IMR-90 (cell line): ENCODE measurements at places on chromosomes 6 and 20. TPM values are rescaled to one million over a fixed set of nuclear protein-coding genes. Genes with fewer than 3 reads are reported as not detected.

Gene UNC5CL
- not detected in 2 replicates for total RNA-seq

Gene PNPLA1
- not detected in 2 replicates for total RNA-seq

Gene SYCP2L
- total RNA-seq, result not detected in 2 replicates

Gene NKX2-4
- total RNA-seq, result not detected in 2 replicates

Gene ULBP1
- total RNA-seq, result 0.18 and 0.56 TPM in 2 replicates

Gene CNR1
- total RNA-seq, result not detected in 2 replicates
